ENCODE measurements at places on chromosomes 7 and 10.

GRCh38 chr10:127892743-127893142 lies at the start of gene CLRN3:
TSS of gene CLRN3 (minus strand) at chr10:127892941. CDS start at chr10:127892784, 157 bp downstream.
- no peak for DNase-seq

- no peak for DNase-seq
Observed at GRCh38 chr10:68957654-68958053, 1.7 kb downstream of the DDX21 start.

GRCh38 chr10:119267384-119267783 lies 60.0 kb downstream of the GRK5 start:
- no peak for DNase-seq

GRCh38 chr10:15990535-15991129 lies 130.3 kb upstream of the MINDY3 start:
- DNase-seq: no peak

DNA sequence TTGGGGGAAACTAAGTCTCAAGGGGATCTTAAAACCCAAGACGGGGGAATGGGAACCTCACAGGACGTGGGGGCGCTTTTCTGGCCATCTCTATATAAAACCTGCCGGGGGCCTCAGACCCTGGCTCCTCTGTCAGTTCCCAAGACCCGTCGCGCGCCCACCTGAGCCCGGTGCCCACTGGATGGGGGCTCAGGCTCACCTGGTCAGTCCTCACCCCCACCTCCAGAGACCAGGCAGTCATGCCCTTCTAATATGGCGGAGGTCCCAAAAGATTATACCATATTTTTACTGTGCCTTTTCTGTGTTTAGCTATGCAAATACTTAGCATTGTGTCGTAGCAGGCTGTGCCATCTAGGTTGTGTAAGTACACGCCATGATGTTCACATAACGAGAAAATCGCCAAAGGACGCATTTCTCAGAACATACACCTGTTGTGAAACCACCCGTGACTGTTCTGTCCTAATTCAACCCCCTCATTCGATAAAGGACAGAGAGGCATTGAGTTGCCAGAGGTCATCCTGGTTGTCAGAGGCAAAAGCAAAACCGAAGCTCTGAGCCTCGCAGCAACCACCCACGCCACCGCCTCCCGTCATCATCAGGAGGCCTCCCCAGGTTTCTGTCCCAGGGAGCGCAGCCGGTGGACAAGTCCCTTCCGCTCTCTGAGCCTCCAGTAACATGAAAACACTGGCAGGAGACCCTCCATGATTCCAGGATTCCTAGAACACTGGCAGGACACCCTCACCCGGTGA lies 28.9 kb downstream of the OAT start:
- DNase-seq: no peak

GRCh38 chr7:99029466-99030435 lies 114.2 kb downstream of the SMURF1 start:
- DNase-seq: no peak
